ENCODE measurements at places on chromosomes 6 and 20. TPM values are rescaled to one million over a fixed set of nuclear protein-coding genes. Genes with fewer than 3 reads are reported as not detected.

The GLP1R gene
- not detected for total RNA-seq

The MYBL2 gene
- 0.29 TPM for total RNA-seq

- DNase-seq, result no peak
These were observed 4.2 kb upstream of the ANGPT4 start for GRCh38 chr20:920311-920710.

- no peak for DNase-seq
These were observed 87.6 kb upstream of the GCM1 start for GRCh38 chr6:53236241-53236640.

GRCh38 chr6:36757206-36757605 is 59.6 kb downstream of the RAB44 start:
- DNase-seq, result no peak

DNA sequence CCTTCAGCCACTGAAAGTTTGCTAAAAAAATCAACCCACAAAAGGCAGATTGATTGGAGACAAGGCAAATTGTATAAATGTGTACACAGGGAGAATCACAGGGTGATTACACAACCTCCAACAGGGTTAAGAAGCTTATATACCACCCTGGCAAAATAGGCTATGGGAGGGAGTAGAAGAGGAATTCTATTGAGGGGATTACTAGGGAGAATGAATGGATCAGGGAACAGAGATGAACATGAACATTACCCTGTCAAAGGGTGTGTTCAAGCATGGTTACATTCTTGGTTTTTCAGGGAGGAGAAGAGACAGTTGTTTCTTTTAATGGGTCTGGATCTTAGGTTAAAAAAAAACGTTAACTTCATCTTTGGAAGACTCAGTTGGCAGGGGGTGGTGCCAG is 5.1 kb upstream of the MRS2 start:
- DNase-seq, result no peak

The MUC21 gene
- total RNA-seq, result 0.59 TPM

DNA sequence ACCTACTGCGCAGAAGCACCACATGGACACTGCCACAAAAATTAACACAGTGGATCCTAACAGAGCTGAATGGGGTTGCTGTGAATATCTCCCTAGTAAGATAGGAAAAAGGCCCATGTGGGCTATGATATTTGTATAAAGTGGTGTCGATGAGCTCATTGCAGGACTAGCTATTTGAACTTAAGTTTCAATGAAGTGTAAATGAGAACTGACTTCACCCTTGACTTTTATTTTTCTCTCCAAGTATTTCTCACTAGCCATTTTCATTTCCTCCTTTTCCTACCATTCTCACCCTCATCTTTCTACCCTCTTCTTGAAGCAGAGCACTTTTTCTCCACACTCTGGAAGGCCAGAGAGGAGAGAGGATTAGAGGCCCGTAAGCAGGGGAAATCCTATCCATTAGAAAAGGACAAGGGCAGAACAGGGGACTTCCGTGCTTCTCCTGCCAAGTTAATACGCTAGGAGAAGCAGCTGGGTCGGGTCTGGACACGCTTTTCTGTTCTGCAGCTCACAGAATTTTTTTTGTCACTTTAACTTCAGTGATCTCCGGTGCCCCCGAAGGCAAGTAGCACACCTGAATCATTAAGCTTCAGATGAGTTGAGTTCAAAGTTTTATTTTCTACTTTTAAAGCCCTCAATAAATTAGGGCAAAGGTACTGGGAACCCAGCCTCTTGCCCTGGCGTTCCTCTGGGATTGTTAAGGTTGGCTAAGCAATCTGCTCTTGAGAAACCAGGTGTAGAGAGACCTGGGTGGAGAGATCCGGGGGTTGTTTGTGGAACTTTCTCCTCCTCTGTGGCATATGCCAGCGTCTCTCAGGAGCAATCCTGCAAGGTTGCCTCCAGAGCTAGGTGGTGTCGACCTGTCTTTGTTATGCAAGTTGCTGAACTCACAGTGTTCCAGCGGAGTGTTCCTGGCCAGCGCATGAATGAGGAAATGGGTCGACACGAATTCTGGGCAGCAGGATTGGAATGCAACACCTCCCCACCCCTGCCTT is 56.2 kb upstream of the ARID1B start:
- DNase-seq, result peak; percentile 20
